ENCODE measurements at places on chromosomes 2 and 18. TPM values are rescaled to one million over a fixed set of nuclear protein-coding genes. Genes with fewer than 3 reads are reported as not detected.

Gene PROC
- total RNA-seq = 3.3 TPM

Gene ITGB6
- 48.8 TPM for total RNA-seq

Gene ERBB4
- total RNA-seq = 0.43 TPM

Gene LOXL3
- total RNA-seq = 15.9 TPM

Gene KIAA2012
- not detected for total RNA-seq

Gene SERPINB10
- not detected for total RNA-seq

Gene EFEMP1
- 45.2 TPM for total RNA-seq

Gene CPO
- total RNA-seq = 0.23 TPM

Gene RAB31
- total RNA-seq = 30.3 TPM

Gene PARD3B
- total RNA-seq = 28.0 TPM

All from mucosa of gallbladder (tissue), 1 donor.